ENCODE measurements at places on chromosomes 7 and 10.
A peak's percentile ranks its signal among the peaks of the same experiment; 100 is the strongest.

- DNase-seq = no peak
These were observed 101.1 kb downstream of the SLC37A3 start for GRCh38 chr7:140297192-140297591.

DNA sequence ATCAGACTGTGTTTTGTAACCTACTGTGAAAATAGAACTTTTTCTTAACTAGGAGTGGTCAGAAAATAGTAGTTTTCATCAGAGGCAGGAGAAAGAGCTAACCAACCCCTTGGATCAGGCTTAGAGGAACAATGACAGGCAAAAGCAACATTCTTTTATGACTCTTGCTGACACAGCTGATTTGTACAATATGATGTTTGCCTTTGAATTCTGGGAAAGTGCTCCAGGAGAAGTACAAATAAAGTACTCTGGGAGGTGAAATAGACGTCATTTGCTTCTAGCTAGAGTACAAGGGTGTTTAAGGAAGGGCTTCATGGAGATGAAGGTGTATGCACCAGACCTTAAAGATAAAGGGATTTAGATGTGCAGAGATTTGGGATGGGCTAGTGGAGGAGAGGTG is 75.1 kb upstream of the KIAA1217 start:
- DNase-seq = no peak

GRCh38 chr7:29386196-29386765 is 177.4 kb upstream of the PRR15 start:
- no peak for DNase-seq

GRCh38 chr7:50149369-50149768 is 56.3 kb upstream of the ZPBP start:
- DNase-seq = no peak

DNA sequence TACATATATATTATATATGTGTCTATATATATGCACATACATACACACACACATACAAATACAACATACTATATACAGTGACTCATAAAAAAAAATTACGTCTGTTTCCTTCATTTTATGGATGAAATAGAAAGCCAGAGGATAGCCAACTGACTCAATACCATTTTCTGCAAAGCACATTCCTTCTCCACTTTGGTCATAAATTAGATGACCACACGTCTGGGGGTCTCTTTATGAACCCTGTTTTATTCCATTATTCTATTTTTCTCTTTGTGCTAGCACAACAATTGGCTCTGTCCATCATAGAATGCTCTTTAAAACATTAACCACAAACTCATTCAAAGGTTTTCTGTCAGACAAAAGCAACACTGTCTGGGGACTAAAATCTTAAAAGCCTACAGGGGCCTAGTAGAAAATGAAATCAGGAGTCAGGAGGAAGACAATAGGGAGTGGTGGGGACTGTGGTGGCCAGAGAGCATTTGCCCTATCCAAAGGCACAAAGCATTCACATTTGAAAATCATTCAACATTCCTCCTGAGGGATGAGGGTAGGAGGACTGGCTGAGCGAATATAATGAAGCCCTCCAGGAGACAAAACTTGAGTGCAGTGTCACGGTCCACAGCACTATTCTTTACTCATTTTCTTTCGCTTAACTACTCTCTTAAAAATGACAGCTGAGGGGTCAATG is 4.3 kb downstream of the CUBN start:
- no peak for DNase-seq

GRCh38 chr10:86876748-86877147 is 80.7 kb downstream of the MMRN2 start:
- DNase-seq = no peak

DNA sequence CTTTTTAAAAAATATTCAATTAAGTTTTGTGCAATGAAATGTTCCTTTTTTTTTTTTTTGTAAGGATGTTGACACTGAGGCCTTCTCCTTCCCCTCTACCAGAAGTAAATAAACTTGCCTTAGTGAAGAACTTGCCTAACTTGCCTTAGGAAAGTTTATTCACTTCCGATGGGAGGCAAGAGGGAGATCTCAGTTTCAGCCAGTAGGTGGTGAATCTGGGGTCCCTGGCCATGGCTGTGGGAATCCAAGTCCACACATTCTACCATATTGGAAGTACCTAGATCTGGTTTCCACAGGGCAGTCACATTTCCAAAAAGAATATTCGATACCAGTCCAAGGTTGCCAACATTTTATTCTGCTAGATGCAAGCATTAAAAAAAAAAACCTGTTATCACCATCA is 270.9 kb downstream of the CCSER2 start:
- DNase-seq = no peak

- no peak for DNase-seq
These were observed 65.6 kb downstream of the CDH23 start for GRCh38 chr10:71462062-71462935.

GRCh38 chr10:21403256-21404015 is 122.0 kb downstream of the SKIDA1 start:
- DNase-seq = no peak

GRCh38 chr10:61629576-61629975 is 33.2 kb upstream of the CABCOCO1 start:
- DNase-seq = no peak

- DNase-seq = no peak
These were observed 626.1 kb upstream of the GALNT17 start for GRCh38 chr7:70505886-70506285.

GRCh38 chr7:141281311-141281710 is 207.4 kb downstream of the TMEM178B start:
- no peak for DNase-seq

DNA sequence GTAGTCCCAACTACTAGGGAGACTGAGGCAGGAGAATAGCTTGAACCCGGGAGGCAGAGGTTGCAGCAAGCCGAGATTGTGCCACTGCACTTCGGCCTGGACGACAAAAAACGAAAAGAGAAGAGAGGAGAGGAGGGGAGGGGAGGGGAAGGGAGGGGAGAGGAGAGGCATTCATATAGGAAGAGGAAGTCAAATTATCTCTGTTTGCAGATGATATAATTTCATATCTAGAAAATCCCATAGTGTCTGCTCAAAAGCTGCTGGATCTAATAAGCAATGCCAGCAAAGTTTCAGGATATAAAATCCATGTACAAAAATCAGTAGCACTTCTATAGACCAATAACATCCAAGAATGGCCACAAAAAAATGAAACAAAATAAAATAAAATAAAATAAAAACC is 120.3 kb downstream of the LMBR1 start:
- no peak for DNase-seq

DNA sequence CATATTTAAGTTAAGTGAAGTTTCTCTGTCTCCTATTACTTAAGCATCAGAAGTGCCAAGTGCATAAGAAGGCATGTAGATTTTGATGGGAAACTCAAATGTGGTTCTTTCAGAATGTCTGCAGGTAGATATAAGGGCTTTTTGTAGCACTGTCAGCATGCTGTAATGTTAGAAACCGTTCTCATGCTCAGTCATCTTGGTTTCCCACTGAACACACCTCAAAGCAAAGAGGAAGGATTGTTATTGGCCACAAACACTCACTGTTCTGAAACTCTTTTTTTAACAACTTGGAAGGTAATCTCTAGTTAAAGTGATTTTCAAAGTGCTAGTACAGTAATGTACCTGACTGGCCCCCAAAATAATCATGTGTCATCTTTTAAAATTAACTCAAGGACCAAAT is 126.0 kb downstream of the AASS start:
- no peak for DNase-seq

DNA sequence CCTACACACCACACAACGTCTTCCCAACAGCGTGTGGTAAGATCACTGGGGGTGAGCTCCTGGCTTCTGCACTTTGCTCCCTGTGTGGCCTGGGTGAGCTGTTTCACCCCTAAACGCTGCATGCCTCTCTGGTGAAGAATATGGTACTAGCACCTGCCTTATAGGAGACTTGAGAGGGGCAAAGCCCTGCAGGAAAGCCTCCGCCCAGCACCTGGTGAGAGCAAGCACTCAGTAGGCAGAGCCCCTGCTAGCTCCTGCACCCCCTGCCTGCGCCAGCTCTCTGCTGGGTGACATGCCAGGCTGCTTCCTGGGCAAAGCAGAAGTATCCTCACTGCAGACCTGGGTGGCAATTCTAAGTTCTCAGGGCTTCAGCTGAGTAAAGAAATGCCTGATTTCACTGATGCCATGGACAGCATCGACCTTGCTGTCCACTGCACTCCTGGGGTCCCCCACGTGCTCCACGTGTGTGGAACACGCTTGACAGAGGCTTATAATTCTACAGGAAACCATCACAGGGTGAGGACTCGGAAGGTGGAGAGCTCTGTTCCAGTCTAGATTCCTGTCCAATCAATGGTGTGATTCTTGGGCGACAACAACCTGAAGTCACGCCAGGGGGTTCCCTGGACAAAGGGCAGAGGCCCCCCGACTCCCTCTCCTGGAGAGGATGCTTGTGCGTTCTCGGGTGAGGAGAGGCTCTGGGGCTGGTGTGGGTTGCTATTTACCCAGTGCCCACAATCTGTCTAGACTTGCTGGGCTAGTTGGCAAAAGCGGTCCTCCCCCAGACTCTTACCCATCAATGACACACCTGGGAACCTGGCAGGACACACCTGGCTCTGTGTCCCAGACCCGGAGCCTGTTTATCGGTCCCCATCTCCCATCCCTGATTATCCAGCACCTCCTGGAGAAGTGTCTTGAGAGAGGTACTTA is 5.0 kb upstream of the CALML5 start:
- no peak for DNase-seq

DNA sequence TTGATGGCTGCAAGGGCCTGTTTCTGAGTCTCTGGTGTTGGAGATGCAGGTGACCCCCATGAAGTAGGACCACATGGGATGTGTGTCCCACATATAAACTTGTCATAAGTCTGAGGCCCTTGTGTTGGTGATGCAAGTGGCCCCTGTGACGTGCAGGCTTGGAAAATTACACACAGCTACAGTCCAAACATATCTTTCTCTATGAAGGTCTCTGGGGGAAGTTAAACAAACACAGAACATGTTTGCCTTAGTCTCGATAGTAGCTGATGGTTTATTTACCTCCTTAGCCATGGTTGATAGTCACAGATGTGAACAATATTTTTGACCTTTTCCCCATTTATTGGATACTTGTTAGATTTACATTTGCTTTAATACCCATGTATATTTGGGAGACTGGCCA is 64.7 kb downstream of the ADCY1 start:
- DNase-seq = no peak

- no peak for DNase-seq
These were observed 162.9 kb upstream of the PRSS58 start for GRCh38 chr7:142420554-142421362.

DNA sequence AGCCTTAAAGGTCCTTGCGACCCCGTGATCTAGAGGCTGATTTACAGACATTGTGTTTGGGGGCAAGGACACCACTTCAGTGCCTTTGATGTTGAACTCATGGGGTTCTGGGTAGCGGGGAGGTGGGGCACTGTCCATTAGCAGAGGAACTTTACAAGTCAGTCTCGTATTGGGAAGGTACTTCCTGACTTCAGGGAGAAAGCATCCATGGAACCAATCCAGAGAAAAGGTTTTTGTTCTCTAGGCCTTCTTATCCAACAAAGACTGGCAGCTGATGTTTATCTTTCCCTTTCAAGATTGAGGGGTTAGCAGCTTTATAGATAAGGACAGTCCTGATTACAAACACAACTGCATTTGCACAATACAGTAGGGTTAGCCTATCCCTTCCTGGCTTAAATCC is 2.8 kb downstream of the GTPBP10 start:
- no peak for DNase-seq

DNA sequence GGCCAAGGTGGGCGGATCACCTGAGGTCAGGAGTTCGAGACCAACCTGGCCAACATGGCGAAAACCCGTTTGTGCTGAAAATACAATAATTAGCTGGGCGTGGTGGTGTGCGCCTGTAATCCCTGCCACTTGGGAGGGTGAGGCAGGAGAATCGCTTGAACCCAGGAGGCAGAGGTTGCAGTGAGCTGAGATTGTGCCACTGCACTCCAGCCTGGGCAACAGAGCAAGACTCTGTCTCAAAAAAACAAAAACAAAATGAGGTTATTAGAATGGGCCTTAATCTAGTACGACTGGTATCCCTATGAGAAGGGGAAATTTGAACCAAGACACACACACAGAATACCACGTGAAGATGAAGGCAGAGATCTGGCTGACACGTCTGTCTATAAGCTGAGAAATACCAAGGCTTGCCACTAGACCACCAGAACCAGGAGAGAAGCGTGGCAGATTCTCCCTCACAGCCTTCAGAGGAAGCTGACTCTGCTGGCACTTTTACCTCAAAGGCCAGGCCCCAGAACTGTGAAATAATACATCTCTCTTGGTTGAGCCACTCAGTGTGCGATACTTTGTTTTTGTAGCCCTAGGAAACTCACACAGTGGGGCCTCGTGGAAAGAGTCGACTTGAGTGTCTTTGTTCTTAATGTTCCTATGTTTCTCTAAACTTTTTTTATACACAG is 59.6 kb downstream of the TMEM209 start:
- no peak for DNase-seq

GRCh38 chr10:86899670-86900276 is 57.6 kb downstream of the MMRN2 start:
- peak; percentile 8 for DNase-seq

DNA sequence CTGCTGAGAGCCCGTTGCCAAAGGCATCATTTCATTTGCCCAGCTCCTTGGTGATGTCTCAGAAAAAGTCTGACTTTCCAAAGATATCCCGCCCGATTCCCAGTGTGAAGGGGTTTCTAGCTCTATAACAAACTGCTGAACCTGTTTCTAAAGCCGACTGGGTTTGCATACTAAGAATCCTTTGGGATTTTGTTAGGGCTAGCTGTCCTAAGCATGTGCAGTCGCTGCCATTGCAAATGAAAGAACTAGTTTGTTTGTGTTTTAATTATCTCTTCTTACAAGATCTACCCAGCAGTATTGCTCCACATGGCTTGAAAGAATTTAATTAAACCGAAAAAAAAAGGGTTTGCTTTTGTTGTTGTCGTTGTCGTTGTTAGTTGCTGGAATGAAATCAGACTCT is 476.6 kb downstream of the GATA3 start:
- DNase-seq = no peak

- no peak for DNase-seq
These were observed 86.6 kb upstream of the C7orf33 start for GRCh38 chr7:148503900-148504487.

DNA sequence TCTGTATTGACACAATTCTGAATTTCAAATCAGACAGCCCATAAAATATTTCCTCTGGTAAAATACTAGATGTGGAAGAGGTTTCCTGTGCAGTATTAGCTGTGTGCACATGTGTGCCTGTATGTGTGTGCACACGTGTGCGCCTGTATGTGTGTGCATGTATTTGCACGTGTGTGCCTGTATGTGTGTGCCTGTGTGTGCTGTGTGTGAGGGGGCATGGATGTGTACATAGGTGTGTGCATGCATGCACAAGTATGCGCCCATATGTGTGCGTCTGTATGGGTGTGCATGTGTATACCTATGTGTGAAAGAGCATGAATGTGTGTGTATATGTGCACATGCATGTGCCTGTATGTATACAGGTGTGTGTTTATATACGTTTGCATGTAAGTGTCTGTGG is 191.4 kb downstream of the KLF6 start:
- DNase-seq = no peak

DNA sequence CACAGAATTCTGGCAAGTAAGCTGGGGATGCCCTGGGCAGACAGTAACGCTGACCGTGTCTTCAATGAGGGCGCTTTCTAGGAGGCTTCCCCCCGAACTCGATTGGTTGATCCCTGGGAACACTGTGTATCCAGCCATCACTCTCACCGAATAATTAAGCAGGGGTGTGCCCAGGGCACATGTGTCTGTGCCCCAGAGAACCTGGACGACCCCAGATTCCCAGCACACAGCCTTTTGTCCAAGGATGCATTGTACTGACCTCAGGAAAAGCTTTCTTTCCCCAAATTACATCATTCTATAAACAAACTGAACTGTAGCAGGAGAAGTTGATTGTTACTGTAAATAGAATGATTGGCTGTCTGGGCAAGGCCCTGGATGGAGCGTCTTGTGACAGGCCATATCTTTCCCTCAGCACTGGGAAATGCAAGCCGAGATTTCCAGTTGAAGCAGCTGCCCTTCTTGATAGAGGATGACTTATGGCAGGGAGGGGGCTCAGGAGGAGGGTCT is 6.6 kb upstream of the DEPP1 start:
- DNase-seq = no peak

Data from stimulated activated CD4-positive, alpha-beta T cell treated with anti-CD3 and anti-CD28 coated beads, Interleukin-1b, Interleukin-23, amount 100 ng/mL, for 1 hour (primary cell).